ENCODE measurements at places on chromosomes 3 and 15.

- DNase-seq: no peak
Observed at GRCh38 chr15:67117370-67117769, 52.0 kb downstream of the SMAD3 start.

GRCh38 chr15:82739086-82739485, 29.4 kb upstream of the AP3B2 start:
- DNase-seq: no peak

- DNase-seq: no peak
Observed at GRCh38 chr3:117193390-117193789, 483.8 kb downstream of the TUSC7 start.

DNA sequence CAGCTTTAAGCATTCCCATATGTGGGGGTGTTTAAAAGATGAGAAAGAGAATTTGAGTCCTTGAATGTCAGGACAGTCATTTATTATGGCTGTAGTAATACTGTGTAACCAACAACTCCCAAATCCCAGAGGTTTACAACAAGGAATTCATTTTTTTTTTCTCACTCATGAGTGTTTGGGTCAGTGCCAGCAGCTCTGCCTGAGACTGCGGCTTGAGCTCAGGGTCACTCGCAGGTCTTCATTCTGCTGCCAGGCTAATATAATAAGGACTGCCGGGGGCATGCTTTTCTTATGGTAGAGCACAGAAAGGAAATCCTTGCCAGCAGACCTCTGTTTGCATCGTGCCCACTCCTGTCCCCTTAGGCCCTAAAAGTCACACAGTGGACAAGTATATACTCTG, 277.9 kb upstream of the LMCD1 start:
- no peak for DNase-seq

GRCh38 chr3:116741467-116741866, 31.9 kb downstream of the TUSC7 start:
- no peak for DNase-seq

DNA sequence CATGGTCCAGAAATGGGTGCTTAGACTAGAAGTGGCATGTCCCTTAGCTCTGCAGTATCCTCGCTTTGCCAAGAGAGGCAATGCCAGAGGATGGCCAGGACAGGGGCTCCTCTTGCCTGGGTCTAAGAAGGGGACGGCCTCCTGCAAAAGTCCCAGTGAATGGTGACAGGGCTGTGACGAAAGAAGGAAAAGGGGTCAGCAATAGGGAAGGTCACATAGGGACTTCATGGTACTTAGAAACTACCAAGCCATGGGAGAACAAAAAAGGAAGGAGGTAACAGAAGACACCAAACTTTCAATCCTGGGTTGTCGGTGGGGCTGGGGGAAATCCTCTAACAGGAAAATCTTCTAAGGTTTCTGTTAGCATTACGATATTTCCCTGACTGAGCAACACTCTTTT, 36.2 kb upstream of the ATOSA start:
- no peak for DNase-seq

GRCh38 chr3:13796701-13797460, 83.0 kb downstream of the WNT7A start:
- no peak for DNase-seq

- no peak for DNase-seq
Observed at GRCh38 chr3:18890449-18890848, 257.9 kb upstream of the KCNH8 start.

- DNase-seq: no peak
Observed at GRCh38 chr15:57201578-57201977, 174.7 kb upstream of the CGNL1 start.

GRCh38 chr3:12999147-13000140, 73.8 kb downstream of the IQSEC1 start:
- DNase-seq: peak; percentile 87

DNA sequence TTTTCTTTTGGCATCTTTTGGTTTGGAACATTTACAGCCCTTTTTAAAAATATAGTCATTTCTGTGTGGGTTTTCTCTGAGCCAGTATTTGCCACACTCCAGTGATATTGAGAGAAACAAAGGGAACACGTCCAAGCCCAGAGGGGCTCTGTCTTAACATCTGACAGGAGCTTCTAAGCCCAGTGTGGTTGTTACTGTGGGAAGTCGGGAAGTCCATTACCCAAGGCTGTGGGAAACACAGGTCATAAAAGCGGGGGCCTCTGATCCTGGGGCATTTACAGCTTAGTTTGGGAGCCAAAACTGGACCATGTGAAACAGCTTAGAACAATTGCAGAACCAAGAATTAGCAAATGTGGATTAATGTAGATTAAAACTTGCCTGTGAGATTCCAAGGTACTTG, 123.0 kb downstream of the PTPRG start:
- no peak for DNase-seq

GRCh38 chr3:72175296-72175858, 390.4 kb upstream of the PROK2 start:
- DNase-seq: no peak

DNA sequence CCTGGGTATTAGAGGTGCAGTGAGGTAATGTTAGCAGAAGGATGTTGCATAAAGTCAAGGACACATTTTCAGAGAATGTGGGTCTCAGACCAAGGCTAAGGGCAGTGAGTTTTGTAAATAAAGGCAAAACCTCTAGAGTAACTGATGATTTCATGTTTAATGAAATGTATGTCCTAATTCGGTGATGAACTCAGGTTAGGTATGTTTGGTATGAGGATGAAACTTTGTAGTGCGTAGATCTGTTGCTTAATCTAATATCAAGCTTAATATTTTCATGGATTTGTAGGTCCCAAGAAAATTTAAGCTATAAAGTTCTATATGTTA, 3.6 kb downstream of the USP50 start:
- DNase-seq: no peak

DNA sequence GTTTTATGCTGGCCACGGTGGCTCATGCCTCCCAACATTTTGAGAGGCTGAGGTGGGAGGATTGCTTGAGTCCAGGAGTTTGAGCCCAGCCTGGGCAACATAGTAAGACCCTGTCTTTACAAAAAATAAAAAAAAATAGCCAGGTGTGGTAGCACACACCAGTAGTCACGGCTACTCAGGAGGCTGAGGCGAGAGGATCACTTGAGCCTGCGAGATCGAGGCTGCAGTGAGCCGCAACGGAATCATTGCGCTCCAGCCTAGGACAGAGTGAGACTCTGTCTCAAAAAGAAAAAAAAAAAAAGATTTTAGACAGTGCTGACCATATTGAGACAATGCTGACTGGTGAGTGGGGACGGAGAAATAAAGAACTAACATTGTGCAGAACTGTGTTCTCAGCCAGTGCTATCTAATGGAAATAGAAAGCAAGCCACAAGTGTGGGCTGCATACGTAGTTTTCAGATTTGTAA, 67.2 kb downstream of the ST6GAL1 start:
- DNase-seq: no peak

GRCh38 chr3:149388001-149388440, 10.6 kb upstream of the TM4SF1 start:
- DNase-seq: no peak

- no peak for DNase-seq
Observed at GRCh38 chr3:173013219-173013832, 127.7 kb downstream of the SPATA16 start.

DNA sequence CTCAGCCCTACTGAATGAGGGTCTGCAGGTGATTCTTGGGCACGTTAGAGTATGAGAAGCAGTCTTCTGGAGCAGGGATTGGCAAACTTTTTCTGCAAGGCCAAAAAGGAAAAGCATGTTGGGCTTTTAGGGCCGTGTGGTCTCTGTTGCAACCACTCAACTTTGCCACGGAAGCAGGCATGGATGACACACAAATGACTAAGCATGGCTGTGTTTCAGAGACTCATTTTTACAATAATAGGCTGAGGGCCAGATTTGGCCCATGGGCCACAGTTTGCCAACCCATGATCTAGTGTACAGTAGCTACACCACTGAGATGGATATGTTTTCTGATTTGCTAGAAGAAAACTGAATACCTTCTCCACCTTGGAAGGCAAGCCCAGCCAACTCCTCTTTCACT, 66.1 kb upstream of the PRICKLE2 start:
- no peak for DNase-seq

- no peak for DNase-seq
Observed at GRCh38 chr15:38059665-38060064, 125.2 kb downstream of the TMCO5A start.

GRCh38 chr3:23797491-23797890, 8.3 kb upstream of the UBE2E1 start:
- DNase-seq: no peak

- no peak for DNase-seq
Observed at GRCh38 chr15:58161436-58161930, 23.3 kb downstream of the AQP9 start.

- DNase-seq: no peak
Observed at GRCh38 chr15:63971427-63971805, 74.9 kb downstream of the DAPK2 start.

DNA sequence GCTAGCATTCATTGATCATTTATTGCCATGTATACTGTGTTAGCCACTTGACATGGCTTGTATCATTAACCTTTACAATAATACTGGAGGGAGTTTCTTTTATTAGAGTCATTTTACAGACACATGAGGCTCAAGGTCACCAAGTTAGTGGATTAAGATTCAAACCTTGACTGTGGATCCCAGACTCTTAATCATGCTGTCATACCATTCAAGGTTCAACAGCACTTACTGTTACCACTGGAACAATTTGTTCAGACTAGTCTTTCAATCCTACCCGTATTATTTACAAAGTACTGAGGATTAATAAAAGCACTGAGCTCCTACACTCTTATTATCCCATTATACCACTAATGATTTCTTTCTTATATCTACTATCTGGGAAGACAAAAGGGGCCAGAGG, 1.2 kb downstream of the COX17 start:
- DNase-seq: no peak

DNA sequence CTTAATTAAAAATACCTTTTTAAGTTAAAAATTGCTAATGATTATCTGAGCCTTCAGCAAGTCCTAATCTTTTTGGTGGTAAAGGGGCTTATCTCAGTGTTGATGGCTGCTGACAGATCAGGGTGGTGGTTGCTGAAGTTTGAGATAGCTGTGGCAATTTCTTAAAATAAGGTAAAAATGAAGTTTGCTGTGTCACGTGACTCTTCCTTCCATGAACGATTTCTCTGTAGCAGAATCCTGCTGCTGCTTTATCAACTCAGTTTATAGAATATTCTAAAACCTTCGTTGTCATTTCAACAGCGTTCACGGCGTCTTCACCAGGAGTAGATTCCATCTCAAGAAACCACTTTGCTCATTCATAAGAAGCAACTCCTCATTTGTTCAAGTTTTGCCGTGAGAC, 110.1 kb downstream of the SUCNR1 start:
- no peak for DNase-seq

GRCh38 chr3:139518926-139519842, 20.4 kb downstream of the RBP1 start:
- no peak for DNase-seq

DNA sequence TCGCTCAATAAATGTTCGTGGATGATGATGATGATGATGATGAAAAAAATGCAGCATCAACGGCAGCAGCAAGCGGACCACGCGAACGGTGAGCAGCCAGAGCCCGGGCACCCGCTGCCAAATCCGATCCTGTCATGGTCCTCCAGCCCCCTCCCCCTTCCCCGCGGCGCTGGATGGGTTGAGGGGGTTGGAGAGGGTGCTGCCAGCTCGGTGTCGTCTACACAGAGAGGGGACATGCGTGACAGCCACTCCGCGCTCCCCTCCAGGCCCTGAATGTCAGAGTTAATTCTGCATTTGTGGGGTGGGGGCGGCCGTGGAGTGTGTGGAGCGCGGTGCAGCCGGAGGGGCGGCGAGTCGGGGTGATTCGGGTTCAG, 722 bp downstream of the CACNA1D start:
- no peak for DNase-seq

DNA sequence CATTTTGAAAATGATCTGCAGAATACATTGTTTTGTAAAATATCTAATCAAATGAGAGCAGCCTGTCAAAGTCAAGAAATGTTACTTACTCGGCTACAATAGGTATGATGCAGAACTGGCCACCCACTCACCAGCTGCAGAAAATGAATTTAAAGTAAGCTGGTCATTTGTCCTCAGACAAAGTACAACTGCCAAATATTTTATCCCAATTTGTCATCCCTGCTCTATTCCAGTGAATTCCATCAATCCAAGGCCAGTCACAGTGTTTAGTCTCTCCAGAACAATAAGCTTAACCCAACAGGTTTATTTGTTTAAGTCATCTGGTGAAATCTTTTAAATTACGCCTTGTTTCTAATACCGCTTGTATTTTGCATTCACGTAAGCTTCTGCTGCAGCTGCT, 46.6 kb upstream of the TCF12 start:
- no peak for DNase-seq

DNA sequence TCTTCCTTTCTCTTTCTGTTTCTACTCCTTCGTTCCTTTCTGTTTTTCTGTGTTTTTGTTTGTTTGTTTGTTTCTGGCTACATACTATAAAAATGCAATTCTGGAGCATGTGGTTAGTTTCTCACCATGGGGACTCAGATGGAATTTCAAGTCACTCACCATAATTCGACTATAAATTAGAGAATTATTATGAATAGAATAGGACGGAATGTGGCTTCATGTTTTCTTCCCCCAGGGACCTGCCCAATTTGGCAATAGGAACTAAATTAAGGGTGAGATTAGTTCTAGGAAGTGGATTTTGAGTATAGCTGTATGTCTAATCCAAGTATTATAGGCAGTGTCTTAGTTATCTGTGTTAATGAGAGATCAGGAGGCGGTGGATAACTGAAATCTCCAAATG, 96.9 kb downstream of the THSD4 start:
- DNase-seq: no peak

- no peak for DNase-seq
Observed at GRCh38 chr15:73344056-73344455, 24.7 kb downstream of the HCN4 start.

DNA sequence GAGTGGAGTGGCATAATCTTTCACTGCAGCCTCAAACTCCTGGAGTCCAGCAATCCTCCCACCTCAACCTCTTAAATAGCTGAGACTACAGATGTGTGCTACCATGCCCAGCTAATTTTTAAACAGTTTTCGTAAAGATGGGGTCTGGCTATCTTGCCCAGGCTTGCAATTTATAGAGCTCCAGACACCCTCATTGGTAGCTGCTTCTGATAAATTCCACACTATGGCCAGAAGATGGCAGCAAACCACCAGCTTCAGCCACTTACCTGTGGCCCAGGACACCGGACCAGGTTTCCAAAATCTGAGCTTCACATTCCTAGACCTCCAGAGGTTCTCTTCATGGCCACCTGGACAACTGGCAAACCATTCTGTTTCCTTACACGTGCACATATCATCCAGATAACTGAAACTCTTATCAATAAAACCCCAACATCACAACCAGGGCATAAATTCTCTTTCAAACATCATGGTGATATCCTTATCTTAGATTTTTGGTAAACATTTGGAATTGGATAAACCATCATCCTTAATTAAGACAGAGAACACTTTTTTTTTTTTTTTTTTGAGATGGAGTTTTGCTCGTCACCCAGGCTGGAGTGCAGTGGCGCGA, 28.9 kb downstream of the FBXW12 start:
- peak; percentile 72 for DNase-seq

GRCh38 chr3:184229394-184230080, at the start of gene VWA5B2:
Gene VWA5B2, plus strand, starts transcription at chr3:184229585. Its CDS starts 944 bp downstream, at chr3:184230529.
- peak; percentile 76 for DNase-seq

GRCh38 chr3:107524841-107525643, 2.3 kb downstream of the BBX start:
- peak; percentile 69 for DNase-seq

Measured in KBM-7 (cell line).